ENCODE measurements at places on chromosomes 12 and 14. TPM values are rescaled to one million over a fixed set of nuclear protein-coding genes. Genes with fewer than 3 reads are reported as not detected.

The ACOT4 gene
- total RNA-seq: 3.3 TPM

The STAC3 gene
- 1.1 TPM for total RNA-seq

The PRB2 gene
- 0.76 TPM for total RNA-seq

The CLEC6A gene
- not detected for total RNA-seq

The KITLG gene
- 42.1 TPM for total RNA-seq
